Activated T-cell treated with anti-CD3 and anti-CD28 coated beads, Interleukin-2, amount 50 U/mL, for 72 hours (primary cell): ENCODE measurements at places on chromosomes 12 and 14. TPM values are rescaled to one million over a fixed set of nuclear protein-coding genes. Genes with fewer than 3 reads are reported as not detected.

- no peak for DNase-seq
These were observed 52.0 kb downstream of the SLC38A4 start for GRCh38 chr12:46773586-46774321.

GRCh38 chr12:32131666-32132065, 25.0 kb downstream of the BICD1 start:
- no peak for DNase-seq

DNA sequence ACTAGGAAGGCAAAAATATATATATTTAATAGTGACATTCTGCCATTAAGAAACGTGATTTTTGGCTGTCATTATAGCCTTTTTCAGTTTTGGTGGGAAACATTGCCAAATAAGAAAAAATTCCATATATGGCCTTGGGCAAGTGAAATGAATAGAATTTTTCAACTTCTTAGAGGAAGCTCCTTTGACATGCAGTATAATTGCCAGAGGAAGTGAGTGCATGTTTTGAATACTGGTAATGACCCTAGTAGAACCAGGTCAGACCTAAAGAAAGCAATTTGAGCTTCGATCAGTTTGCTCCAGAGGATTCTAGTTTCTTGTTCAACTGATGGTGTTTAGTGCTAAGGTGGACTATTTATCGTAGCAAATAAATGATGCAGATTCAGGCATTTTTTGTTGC, 26.2 kb upstream of the TRIM9 start:
- DNase-seq = no peak

DNA sequence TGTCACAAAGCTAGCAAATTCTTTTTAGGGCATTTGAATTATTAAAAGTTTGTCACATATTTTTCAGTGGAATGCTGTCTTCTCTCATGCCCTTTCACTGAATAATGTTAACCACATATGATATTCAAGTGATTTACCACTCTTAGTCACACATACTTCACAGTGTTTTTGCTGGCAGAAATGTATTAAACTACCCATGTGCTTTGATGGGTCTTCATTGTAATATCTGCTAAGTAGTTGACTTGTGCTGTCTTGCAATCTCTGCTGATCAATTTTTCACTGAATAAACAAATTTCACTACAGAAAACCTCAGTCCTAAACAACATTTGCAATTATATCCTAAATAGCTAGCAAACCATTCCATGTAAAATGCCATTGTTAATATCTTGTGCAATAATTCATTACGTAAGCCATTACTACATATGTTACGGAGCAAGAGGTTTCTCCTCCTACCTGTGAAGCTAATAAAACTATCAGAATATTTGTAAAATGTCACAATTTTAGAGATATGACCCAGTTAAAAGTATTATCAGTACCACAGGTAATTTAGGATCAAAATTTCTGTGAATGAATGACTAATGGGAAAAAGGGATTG, 64.6 kb upstream of the LMO3 start:
- no peak for DNase-seq

FAM90A1 gene
- 0.67 TPM for total RNA-seq

LRRC10 gene
- not detected for total RNA-seq
